ENCODE measurements at places on chromosomes 1 and 21. TPM values are rescaled to one million over a fixed set of nuclear protein-coding genes. Genes with fewer than 3 reads are reported as not detected.

Gene LCE1D
- total RNA-seq: 130 TPM

Gene GJA9
- 0.19 TPM for total RNA-seq

GRCh38 chr1:171258943-171259342, 10.6 kb downstream of the FMO1 start:
- no peak for DNase-seq

Gene LAMC1
- total RNA-seq: 83.4 TPM

DNA sequence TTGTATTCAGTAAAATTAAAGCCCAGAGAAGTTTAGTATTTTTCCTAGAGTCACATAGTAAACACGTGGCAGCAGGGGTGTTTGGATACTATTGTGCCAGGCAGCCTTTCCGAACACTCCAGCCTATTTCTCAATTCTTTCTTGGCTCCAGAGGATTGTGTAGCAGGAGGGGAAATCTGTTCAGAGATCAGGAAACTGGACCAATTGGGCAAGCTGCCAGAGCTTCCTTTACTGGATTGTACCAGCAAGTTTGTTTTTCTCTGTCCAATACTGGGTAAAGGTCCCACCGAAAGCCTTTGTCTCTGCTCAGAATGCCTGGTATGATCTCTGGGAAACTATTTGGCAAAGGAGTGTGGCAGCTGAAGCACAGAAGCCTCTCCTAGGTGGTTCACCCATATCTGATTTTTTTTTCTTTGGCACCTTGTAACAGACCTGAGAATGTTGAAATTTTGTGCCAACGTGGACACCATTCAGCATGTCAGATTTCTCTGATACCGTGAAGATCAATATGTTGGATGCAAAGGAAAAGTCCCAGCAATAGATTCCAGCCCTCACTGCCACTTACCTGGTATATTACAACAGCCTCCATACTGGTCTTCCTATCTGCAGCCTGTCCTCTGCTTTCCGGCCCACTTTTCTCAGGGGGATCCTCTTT, 126.2 kb downstream of the FGGY start:
- DNase-seq: peak; percentile 96

DNA sequence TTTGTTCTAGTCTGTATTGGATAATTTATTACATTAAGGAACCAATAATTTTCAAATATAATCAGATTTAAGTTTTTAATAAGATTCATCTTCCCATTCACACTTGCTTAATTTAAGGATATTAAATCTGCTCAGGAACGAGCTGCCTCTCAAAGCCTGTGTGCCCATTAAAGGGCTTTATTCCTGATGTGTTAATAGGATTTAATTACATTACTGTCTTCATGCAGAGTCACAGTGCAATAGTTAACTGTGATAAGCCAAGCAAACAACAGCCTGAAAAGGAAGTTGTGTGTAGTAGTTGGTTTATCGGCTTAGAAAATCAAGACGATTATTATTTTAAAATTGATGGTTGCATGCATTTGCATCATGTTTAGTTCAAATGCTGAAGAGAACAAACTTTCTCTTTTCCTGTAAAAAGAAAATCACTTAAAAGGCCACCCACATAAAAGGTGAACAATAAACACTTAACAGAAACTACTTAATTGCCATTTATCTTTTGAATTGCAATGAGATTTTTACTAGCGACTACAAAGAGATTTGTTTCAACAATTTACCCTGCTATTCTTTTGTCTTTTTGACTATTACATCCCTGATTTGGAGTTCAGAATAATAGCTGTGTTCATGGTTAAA, 174.6 kb downstream of the RWDD3 start:
- no peak for DNase-seq

- DNase-seq: no peak
Measured at GRCh38 chr1:3319874-3320245, 134.6 kb upstream of the ARHGEF16 start.

DNA sequence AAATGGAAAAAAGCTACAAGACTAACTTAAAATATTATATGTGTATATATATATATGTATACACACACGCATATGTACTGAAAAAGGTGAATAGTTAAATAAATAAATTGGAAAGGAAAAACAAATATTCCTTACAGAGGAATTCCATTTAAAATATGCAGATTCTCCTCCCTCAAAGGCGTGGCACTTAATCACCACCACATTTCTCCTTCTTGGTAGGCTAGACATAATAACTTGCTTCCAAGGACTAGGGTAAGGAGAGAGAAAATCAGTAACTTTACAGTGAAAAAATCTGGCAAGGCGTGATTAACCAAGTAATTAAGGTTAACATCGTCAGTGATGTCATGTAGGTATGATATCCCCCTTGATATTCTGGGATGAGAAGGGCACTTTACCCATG, 84.0 kb upstream of the USP25 start:
- no peak for DNase-seq

Gene SYPL2
- total RNA-seq: 0.38 TPM

- DNase-seq: no peak
Measured at GRCh38 chr1:98045767-98046641, 125.2 kb upstream of the DPYD start.

Gene TRIM17
- total RNA-seq: 2.2 TPM

Gene SUSD4
- 6.8 TPM for total RNA-seq

DNA sequence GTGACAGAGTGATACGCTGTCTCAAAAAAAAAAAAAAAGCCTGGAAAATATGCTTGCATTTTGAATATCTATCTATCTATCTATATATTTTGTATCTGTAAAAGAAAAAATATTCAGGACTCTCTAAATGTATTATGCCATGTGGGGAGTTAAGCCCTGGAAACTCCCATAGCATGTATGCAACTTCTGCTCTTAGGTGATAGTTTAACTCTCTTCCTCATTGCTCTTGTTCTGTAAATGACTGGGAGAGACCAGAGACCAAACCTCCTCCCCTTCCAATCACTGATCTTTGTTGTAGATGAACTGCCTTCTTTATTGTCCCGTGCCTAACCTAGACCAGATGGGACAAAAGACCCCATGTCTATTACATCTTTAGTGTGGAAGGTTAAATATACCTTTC, 37.6 kb upstream of the CAMTA1 start:
- no peak for DNase-seq

Gene PDPN
- total RNA-seq: 16.0 TPM

DNA sequence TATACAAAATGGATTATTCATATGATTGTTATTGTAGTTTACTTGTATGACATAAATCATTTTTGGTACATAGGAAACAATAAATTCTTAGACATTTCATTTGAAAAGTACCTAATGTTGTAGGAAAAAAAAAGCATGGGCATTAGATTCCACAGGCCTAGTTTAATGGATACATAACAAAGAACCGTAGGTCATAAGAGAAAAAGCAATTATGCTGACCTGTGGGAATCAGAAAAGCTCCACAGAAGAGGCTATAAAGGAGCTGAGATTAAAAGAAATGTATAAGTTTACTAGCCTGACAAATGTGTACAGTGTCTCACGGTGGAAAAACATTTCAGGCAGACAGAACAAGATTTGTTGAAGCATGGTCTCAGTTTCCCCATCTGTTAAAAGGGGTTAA, 3.7 kb downstream of the DEPDC1 start:
- DNase-seq: no peak

DNA sequence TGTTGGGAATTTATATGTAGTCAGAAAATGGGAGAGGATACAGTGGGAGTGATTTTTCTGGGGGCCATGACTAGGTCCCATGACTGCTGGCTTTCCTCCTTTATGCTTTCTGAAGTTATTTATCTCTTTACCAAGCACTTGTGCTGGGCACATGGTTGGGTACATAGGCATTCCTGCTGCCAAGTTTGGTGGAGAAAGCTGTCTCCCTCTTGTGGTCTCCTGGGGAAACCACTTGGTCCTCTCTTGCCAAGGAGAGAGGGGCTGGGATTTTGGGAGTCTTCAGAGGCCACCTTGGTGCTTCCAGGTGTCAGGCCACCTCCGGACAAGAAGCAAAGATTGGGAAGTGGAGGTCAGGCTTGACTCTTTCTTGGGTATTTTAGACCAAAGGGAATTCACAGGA, 120.2 kb upstream of the KCNE2 start:
- no peak for DNase-seq

DNA sequence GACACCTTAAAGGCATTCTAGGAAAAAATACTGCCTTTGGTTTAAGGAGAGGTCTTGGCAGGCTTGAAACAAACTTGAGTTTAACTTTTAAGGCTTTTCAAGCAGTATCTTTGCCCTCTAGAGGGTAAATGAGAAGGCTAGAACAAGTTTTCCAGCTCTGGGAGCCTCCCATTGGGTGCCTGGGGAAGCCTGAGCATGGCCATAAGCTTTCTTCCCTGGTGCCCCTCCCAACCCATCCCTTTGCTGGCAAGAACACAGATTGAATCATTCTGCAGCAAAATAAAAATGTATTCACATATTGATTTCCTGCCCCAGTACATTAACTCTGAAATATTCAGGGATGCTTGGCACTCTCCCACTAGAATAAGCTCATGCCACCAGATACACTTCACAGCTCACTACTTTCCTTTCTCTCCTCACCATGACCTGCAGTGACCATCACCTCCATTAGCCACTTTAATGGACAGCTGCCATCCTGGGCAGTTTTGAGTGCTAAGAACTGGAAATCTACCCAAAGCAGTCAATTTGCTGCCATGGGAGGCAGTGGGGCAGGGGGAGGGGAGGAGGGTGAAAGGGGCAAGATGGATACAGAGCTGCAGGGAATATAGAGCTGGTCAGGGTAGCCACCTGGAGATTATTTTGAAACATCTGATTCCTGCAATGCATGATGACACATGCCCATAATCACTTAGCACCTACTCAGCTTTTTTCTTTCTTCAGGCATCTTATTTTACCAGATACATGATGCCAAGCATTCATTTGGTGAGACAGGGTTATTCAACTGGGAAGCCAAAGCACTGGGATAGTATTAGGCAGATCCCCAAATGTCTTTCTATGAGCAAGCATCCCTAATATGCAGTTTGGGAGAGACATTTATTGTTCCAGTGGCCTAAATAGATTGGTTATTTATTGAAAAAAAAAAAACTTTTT, 140.6 kb downstream of the SYT2 start:
- no peak for DNase-seq

- peak; percentile 93 for DNase-seq
Measured at GRCh38 chr1:27556781-27557595, 47.0 kb downstream of the AHDC1 start.

Gene NOC2L
- total RNA-seq: 63.0 TPM

GRCh38 chr1:164660412-164660772, 101.4 kb downstream of the PBX1 start:
- no peak for DNase-seq

- no peak for DNase-seq
Measured at GRCh38 chr1:206145771-206146290, 28.6 kb upstream of the AVPR1B start.

DNA sequence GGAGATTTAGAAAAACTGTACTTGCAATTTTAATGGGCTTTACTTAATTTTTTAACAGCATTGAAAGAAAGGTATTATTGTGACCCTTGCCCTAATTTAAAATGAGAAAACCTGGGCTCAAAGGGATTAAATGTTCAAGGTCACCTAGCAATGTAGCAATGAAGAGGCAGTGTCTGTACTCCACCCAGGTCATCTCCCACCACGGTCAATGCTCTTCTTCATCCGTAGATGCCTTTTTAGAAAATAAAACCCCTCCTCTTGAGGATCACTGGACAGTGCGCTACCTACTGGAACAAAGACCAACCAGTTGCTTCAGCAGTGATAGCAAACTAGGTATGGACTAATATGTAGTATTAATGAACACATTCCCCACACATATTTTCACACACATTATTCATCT, 29.8 kb upstream of the HAO2 start:
- no peak for DNase-seq

GRCh38 chr1:6384962-6385361, 8.6 kb downstream of the ACOT7 start:
- no peak for DNase-seq

GRCh38 chr1:180166436-180166800, 11.7 kb downstream of the QSOX1 start:
- DNase-seq: peak; percentile 79

GRCh38 chr1:28781305-28781704, 30.7 kb upstream of the OPRD1 start:
- no peak for DNase-seq

DNA sequence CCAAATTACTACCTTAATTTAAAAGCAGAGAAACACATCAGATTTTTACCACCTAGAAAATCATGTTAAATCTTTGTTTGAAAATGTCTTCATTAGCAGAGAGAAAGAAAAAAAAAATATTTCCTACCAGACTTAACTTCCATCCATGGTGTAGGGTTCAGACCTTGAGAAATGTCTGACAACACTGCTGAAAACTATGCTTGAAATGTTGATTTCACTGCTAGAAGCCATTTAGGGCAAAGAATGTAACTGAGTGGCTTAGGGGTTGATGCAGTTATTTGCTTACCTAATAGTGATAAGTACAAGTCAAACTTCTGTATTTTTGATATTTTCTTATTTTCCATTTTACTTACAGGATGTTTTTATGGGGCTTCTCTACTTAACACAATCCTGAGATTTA, 495.6 kb upstream of the NEGR1 start:
- DNase-seq: no peak

Gene CELA3A
- not detected for total RNA-seq

Gene ARHGEF10L
- 125 TPM for total RNA-seq

DNA sequence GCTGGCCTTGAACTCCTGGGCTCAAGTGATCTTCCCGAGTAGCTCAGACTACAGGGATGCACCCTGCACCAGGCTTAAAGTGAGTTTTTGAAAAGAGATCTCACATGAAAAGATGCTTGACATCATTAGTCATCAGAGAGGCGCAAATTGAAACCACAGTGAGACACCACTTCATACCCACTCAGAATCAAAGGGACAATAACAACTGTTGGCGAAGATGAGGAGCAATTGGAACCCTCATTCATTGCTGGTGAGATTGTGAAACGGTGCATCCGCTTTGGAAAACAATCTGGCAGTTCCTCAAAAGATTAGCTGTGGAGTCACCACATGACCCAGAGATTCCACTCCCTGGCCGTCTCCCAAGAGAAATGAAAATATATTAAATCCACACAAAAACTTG, 122.3 kb downstream of the PGBD5 start:
- DNase-seq: peak; percentile 60

DNA sequence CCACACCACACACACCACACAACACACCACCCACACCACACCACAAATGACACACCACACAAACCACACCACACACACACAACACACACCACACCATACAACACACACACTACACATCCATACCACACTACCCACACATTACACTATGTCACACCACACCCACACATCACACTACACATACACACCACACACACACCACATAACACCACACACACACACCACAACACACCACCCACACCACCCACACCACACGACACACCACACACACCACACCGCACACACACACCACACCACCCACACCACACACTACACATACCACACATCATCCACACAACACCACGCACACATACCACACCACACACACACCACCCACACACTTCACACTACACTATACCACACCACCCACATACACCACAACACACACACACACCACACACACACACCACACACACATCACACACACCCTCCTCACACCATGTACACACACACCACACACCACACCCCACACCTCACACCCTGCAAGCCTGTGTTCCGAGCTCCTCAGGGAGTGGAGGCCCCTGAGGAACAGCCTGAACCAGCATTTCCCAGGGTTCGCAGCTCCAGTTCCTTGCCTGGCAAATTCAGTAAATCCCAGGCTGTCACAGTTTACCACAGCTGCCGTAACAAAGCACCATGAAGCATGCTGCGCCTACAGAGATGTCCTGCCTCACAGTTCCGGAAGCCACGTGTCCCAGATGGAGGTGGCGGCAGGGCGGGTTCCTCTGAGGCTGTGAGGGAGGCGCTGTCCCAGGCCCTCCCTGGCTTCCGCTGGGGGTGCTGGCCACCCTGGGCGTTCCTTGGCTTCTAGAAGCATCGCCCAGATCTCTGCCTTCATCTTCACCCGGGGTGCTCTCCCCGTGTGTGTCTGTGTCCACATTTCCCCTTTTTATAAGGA, 69.8 kb upstream of the ATP5PO start:
- DNase-seq: no peak

Gene PTPRF
- 204 TPM for total RNA-seq
